ENCODE measurements at places on chromosomes 13 and 19.

DNA sequence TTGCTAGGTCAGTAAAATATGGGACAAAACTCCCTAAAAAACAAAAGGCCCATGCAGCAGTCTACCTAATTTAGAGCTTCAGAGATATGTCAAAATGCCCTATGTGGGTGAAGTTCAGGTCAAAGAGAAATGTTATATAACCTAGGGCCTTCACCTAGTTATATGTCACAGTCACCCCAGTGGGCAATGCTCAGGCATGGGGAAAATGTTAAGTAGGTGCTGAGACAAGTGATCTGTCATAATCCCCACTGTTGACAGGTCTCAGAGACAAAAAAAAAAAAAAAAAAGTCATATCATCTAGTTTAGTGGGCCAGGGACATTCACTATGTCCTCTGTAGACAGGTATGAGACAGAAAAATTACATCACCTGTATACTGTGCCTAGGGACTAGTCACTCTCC is 128.6 kb upstream of the ZNF91 start:
- DNase-seq = no peak

- no peak for DNase-seq
Measured at GRCh38 chr13:107365466-107366215, 797.7 kb upstream of the ARGLU1 start.

DNA sequence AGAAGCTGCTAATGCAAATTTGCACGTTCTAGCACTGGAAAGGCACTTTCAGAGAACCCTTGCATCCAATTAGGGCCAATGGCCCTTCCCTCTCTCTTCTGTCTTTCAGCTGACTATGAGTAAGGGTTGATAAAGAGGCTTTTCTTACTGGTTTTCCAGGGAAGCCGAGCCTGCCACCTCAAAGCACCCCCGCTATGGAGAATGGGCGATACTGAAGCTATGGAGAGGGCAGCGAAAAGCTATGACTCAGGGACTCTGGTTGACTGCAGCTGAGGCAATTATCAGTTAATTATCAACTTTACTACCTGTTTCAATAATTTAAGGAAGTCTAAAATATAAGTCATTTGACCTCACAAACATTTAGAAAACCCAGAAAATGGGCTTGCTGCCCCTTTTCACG is 115.8 kb downstream of the TRPC4 start:
- no peak for DNase-seq

- DNase-seq = peak; percentile 82
Measured at GRCh38 chr13:44713788-44714469, 137.8 kb upstream of the TSC22D1 start.

- no peak for DNase-seq
Measured at GRCh38 chr19:28632371-28633080, 580.4 kb downstream of the UQCRFS1 start.

DNA sequence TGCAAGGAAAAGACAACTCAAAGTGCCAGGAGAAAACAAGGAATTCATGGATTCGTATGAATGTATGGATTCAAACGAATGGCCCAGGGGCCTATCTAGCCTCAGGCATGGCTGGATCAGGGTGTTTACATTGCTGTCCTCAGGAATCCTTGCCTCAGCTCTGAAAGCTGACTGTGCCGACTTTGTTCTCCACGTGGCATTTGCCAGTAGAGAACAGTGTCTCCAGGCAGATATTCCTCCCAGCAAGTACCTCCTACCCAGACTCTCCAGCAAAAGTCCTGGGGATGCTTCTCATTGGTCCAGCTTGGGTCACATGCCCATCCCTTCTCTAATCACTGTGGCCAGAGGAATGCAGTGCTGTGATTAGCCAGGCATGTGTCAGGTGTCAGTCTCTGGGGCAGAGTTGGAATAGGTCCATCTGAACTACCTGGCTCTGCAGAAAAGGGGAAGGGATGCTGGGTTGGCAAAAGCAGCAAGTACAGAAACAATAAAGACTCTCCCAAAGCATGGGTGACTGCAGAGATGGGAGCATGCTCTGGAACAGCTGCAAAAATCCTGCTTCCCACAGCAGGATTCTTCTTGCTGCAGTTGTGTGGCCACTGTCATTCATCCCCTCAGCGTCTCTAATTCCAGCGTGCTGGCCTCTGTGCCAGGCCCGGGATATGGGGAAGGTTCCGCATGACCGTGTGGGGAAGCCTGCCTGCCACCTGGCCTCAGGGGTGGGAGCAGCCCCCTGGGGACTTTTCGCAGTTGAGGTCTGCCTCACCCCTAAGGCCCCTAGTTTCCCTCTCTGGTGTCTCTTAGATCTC is 30.0 kb downstream of the CCNE1 start:
- DNase-seq = peak; percentile 42

DNA sequence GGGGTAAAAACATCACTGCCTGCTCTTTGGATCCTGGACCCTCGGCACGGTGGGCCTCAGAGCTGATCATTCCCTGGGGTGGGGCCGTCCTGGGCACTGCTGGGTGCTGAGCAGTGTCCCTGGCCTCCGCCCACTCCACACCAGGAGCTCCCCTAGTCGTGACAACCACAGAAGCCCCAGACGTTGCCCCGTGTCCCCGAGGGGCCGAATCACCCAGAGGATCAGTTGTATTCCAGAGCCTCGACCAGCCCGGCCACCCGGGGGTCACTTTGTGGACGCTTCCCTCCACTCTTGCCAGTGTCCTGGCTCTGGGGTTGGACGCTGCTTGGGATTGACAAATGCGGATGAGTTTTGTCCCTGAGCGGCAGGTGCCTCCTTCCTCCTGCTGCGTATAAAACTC is 10.2 kb downstream of the C2CD4C start:
- DNase-seq = no peak

- no peak for DNase-seq
Measured at GRCh38 chr19:34269081-34269480, 14.7 kb downstream of the GARRE1 start.

Data from AG08395 (cell line).